NCI-H226 (cell line): ENCODE measurements at places on chromosomes 2 and 18.

DNA sequence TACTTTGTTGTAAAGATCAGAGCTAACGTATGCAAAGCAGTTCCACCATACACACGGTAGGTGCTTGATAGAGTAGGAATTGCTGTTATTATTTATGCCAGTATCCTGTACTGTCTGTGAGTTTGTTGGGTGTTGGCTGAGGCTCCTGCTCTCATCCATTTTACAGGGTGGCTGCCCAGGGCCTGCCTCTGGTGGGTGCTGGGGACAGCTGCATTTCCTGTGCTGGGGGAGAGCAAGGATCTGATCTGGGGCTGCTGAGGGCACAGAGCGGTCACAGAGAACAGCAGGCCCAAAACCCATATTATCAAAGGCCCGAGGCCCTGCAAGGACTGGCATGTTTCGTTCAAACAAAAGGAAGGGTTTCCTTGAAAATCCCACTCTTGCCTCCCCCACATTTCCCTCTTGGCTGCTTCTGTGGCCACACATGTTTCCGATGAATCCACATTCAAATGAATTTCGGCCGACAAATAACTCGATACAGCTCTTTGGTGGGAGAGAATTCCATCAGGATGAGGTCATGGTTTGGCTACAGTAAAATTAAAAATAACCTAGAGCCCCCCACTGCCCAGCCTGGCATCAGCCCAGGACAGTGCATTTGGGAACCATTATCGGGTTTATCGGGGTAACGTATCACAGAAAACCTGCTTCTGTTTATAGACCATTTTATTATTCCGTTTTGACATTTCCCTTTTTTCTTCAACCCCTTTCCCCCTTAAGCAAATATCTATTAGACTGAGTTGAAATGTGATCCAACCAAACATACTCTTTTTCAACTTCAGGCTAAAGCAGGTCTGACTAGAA lies 143.4 kb downstream of the CYRIA start:
- DNase-seq = no peak

DNA sequence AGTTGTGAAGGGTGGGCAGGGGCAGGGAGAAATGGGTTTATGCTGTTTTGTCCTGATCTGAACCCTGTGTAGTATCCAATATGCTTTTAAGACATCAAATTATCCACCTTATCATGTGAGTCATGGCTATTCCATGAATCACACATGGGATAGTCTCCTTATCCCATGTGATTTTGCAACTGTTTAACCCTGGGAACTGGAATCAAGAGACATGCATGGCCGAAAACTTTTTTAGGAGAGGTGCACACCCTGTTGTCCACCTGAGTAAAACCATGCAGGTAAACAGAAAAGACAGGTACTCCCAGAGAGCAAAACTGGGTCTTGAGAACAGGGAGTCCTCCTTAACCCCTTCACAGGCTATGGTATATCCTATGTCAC lies 490.6 kb upstream of the HS6ST1 start:
- peak; percentile 24 for DNase-seq

DNA sequence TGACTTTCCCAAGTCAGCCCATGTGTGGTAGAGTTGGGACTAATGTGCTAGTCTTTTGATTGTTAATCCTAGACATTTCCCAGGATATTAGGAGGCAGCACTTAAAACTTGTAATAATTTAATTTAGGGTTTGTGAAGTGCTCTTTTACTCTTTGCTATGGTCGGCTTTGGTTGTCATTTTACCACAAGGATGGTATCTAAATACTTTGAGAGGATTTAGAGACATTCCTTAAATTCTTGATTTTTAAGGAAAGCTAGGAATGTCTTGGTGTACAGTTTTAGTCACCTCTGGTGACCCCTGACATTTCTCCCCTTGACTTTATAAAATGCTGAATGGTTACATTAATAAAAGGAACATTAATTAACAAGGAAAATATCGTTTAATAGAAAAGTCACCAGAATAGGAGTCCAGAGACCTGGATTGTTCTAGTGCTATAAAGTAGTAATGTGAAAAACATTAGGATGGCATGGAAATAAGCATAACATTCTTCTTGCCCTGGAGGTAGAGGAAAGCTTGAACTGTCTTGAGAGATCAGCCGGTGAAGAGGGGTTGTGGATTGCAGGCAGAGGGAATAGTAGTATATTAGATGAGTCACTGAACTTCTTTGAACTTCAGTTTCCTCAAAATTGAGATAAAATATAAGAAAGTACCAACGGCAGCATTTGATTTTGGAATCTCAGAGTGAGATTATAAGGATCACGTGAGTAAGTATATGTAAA lies 209.2 kb downstream of the MCFD2 start:
- peak; percentile 71 for DNase-seq

GRCh38 chr2:239929504-239929903 lies 95.6 kb downstream of the NDUFA10 start:
- no peak for DNase-seq

GRCh38 chr2:16080516-16080915 lies 140.2 kb downstream of the MYCN start:
- no peak for DNase-seq

DNA sequence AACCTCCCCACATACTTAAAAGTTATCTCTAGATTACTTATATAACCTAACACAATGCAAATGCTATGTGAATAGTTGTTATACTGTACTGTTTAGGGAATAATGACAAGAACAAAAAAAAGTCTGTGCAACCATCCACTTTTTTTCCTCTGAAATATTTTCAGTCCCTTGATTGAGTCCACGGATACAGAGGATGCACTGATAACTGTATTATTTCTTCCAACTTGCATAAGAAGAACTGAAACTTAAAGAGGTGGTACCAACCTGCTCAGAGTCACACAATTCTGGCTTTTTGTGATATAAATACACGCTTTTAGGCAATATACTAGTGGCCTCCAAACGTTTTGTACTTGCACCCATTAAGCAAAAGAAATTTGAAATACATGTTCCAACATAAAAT lies 1.4 kb downstream of the SMC6 start:
- DNase-seq = no peak

- no peak for DNase-seq
These were observed 2.5 kb upstream of the PLA2R1 start for GRCh38 chr2:160064916-160065315.

- no peak for DNase-seq
These were observed 14.5 kb downstream of the IAH1 start for GRCh38 chr2:9488583-9489547.

DNA sequence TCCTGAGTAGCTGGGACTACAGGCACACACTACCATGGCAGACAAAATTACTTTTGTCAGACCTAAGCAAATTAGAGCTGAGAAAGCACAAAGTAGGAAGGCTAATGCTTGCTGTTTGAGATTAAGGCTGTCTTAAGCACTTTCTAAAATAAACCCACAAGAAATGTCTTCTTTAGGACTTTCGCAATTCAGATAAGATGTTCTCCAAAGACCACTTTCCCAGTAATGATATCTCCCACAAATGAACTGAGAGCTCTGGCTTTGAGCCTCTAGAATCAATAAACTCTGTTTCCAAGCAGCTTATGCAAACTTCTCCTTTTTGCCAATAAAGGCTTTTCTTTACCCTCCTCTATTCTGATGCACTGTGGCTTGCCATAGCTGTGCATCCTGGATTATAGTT lies 32.0 kb upstream of the GALNT1 start:
- DNase-seq = no peak

DNA sequence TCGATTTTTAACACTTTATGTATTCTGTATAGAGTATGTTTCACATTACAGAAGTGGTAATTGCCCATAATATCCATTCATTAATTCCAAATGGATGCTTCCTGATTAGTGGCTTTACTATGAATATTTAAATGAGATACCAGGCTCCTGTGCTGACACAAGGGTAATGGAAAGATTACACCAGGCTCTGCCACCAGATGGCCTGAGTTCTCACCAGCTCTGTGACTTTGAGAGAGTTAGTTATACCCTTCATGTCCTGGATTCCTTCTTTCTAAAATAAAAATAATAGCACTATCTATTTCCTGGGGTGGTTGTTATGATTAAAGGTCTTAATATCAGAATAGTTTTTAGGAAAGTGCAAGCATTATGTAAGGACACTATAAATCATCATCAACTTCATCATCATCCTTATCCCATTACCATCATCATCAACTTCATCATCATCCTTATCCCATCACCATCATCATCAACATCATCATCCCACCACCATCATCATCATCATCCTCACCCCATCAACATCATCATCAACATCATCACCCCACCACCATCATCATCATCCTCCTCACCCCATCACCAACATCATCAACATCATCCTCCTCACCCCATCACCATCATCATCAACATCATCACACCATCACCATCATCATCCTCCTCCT lies 151.8 kb downstream of the DNER start:
- no peak for DNase-seq

DNA sequence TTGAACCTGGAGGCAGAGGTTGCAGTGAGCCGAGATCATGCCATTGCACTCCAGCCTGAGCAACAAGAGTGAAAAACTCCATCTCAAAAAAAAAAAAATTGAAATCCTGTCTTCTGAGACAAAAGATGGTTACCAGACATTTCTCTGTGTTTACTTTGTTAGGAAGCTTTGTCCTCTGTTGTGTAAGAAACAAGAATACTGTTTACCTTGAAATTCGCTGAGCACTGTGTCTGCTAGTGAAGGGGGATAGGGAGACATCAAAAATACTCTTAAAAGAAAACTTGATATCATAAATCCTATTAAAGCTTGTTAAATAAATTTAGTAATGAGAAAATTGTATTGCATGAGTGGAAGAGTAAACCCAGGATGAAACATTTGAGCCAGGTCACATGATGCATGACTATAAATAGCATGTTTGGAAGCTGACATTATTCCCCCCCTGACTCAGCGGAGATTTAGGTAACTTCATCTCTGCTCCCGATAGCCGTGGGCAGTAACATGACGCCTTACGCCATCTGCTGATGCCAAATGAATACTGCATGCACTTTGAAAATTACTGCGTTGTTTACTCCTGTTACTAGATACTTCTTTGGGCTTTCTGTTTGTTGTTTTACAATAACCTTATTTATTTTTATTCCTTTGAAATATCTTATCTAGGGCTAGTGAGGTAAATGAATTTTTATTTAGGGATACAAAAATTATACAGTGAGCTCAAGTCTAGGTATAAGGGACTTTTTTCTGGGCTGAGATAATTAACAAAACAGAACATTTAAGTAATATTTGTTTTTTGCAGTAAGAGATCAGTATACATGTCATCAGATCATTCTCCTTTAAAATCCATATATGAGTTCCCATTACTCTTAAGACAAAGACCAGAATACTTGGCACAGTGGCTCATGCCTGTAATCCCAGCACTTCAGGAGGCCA lies 134.9 kb downstream of the MAP3K20 start:
- DNase-seq = peak; percentile 73

GRCh38 chr2:120316528-120317179 lies 29.3 kb upstream of the INHBB start:
- no peak for DNase-seq

DNA sequence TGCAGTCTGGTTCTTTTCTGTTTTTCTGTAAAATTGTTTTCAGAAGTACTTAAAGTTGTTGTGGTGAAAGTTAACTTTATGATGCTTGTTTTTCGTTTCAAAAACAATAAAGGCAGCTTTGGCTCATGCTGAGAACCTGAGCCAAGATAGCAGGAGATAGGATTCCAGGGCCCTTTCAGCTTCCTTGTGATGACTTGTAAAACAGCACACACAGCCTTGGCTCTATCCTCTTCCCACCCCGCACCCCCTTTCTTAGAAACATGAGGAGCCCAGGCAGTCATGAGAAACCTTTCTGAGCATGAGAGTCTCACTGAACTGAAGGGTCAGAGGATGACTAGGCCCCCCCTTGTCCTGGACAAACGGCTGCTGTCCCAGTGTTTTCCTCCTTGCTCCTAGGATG lies 12.4 kb upstream of the CHRNA1 start:
- DNase-seq = no peak

DNA sequence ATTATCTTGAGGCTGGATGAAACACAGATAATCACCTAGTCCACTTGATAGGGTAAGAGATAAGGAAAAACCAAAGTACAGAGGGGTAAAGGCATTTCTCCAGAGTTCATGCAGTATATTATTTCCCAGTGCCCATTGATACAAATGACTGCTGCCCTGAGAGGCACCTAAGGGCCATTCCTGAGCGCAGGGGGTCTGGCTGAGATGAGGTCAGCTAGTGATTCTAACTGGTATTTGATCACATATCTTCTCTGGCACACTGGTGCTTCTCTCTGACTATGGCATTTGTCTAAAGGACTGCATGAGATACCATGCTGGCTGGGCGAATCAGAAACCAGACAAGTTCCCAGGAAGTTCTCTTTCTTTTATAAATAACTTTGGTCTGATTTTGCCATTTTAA lies 73.3 kb upstream of the TFCP2L1 start:
- no peak for DNase-seq

DNA sequence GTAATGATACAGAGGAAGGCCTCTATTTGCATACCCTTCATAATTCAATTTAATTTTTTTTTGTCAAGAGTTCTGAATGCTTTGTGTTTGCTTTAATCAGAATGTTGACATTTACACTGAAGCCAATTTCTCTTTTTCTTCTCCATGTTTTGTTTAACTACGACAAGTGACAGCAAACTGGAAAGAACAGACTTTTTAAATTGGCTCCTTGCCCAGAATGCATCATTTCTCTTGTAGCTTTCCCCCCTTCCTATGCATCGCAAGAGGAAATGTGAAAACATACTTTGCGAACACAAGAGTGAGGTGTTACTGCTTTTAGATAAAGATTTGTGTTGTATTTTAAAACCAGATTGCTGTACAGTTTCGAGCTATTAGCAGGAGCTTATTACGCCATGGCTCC lies 955.2 kb upstream of the CELF4 start:
- no peak for DNase-seq

DNA sequence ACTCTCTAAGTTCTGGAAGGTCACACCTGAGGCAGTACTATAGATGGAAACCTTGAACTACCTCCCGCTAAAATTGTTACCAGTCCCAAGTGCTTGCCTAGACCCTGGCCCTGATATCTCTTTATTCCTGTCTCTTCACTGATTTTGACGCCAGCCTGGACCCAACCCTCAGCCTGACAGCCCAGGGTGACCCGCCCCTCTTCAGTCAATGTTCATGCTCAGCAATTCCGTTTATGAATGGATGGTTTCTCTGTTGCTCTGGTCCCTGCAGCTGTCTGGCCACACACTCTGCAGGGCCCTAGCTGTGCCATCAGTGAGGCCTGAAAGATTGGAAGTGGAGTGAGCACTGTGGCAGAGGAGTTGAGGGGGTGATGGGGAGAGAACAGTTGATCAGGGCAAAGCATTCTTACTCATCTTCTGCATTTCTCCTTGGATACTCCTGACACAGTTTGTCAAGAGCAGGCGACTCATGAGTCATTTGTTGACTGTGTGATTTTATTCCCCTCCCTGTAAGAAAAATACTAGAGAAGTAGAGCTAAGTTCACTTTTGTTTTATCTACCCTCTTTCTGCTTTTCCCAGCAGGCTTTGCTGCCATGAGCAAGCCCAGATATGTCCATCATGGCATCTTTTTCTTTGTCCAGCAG lies 46.0 kb downstream of the NPAS2 start:
- DNase-seq = peak; percentile 18

GRCh38 chr2:216104691-216105090 lies 4.5 kb upstream of the XRCC5 start:
- no peak for DNase-seq

- DNase-seq = peak; percentile 89
These were observed 1.4 kb downstream of the TGIF1 start for GRCh38 chr18:3451183-3451988.

GRCh38 chr2:182818501-182818900 lies 47.9 kb downstream of the FRZB start:
- no peak for DNase-seq
